IPS DF 6.9 (cell line): ENCODE measurements at places on chromosomes 1 and 21.

GRCh38 chr1:241990040-241990439 lies 8.9 kb downstream of the MAP1LC3C start:
- DNase-seq = no peak

- DNase-seq = no peak
Observed at GRCh38 chr1:175188936-175189335, 3.6 kb downstream of the KIAA0040 start.

DNA sequence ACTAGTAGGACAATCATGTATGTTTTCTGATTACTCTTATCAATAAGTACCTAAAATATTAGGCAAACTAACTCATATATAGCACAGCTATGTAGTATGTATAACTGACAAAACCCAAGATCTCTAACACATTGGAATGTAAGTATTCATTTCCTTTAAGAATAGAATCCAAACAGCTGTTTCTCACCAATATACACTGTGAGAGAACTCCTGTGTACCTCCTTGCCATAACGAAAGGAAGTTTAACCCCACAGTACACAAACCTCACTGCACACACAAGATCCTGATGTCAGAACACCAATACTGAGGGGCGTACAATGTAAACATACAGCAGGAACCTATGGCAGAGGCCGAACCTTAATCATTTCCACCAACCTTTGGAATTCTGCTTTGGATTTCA lies 113.0 kb downstream of the SMYD3 start:
- no peak for DNase-seq

DNA sequence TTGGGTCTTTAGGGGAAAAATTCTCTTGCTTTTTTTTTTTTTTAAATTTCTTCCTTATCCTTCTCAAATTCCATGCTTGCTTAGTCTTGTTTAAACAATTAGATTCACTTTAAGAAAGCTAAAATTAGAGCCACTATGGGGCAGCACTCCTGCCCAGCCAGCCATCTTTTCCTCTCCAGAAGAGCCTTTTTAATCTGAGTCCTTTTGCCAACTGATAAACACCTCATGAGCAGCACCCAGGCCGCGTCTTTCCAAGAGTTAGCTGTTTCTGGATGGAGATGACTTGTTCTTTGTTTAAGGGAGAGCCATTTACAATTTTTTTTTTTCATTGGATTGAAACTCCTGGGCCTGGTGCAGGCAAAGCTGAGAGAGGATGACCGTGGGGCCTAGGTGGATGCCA lies 53.3 kb upstream of the TSPAN2 start:
- no peak for DNase-seq

DNA sequence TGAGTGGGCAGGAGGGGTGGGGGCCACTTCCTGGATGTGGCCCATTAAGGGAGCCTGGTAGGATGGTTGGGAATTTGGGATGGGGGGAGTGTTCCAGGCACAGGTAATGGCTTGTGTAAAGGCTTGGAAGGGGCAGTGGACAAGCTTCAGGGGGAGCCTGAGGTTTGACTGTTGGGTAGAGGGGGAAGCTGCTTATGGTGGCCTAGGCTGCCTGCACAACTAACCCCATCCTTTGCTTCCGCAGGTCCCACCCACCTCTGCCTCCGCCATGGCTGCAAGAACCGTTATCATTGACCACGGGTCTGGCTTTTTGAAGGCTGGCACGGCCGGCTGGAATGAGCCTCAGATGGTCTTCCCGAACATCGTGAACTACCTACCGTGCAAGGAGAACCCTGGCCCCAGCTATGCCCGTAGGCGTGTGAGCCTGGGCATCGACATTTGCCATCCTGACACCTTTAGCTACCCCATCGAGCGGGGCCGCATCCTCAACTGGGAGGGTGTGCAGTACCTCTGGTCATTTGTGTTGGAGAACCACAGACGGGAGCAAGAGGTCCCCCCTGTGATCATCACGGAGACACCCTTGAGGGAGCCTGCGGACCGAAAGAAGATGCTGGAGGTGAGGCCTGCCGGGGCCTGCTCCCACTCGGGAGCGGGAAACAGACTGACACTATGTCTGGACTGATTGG lies 67.8 kb downstream of the ACTL8 start:
- DNase-seq = no peak

GRCh38 chr1:2050461-2050792 lies 216 bp downstream of the PRKCZ start:
- no peak for DNase-seq

DNA sequence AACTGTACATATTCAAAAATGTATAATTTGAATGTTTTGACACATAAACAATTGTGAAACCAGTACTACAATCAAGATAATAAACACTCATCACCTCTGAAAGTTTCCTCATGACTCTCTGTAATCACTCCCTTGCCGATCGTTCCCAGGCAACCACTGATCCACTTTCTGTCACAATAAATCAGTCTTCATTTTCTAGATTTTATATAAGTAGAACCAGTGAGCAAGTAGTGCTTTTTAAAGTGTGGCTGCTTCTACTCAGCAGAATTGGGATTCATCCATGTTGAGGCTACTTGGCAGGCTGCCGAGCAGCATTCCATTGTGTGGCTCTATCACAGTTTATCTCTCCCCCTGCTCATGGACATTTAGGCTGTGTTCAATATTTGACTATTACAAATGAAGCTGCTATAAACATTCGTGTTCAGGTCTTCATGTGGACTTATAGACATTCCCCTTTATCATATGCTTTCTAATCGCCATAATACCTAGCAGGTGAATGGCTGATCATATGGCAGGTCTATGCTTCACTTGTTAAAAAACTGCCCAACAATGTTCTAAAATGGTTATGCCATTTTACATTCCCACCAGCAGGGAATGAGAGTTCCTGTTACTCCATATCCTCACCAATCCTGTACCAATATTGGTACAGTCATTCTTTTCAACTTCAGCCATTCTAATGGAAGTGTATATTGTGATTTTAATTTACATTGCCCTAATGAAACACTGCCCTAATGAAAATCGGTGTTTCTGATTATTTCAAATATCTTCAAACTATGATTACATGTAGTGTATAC lies 20.5 kb downstream of the TEX38 start:
- DNase-seq = no peak

DNA sequence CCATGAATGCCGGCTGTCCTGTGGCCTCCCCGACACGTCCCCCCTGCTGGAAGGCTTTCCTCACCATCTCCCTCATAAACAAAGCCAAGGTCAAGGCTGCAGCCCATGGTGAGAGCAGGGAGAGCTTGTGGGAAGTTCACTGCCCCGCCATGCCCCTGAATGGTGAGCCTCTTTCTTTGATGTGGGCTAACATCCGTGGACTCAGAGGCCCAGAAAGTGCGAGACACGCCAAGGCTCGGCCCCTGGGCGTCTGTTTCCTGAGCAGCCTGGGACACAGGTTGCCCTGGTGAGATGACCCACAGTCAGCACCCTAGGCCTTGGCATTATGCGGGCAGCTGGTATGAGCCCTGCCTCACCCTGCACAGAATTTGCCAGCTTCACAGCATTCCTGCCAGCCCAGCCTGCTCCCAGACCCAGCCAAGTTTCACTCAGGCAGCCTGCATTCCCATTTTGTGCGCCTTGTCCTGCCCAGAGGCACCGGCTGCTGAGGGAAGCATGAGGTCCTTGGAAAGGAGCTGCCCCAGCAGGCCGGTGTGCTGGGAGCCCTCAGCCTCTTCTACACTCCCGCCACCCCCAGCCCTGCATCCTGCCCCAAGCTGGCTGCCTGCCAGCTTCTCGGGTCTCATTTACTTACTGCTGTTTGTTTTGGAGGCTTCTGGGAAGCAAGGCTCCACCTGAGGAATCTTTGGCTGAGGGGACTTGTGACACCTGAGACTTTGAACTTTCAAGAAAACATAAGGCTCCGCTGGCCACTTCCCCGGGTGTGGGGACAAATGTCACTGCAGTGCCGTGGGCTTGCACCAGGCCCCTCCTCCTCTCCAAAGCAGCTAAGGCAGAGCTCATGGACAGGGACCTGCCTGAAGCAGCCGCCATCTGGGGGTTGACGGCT lies 31.9 kb downstream of the NEK2 start:
- DNase-seq = no peak

GRCh38 chr1:1620433-1621139 lies 5.3 kb downstream of the MIB2 start:
- no peak for DNase-seq

DNA sequence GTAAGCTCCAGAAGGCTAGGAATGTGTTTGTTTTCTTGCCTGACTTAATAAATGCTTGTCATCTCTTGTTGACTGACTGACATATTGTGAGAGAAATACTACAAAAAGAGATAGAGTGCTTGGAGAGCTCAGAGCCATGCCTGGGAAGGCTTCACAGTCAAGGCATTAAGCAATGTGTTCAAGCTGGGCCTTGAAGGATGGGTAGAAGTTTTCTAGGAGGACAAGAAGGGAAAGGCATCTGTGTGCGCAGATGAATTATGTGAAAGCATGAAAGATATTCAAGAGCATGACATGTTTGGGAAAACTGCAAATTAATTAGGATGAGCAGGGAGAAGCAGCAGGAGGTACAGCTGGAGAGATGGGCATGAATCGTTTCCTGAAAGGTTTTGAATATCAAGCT lies 5.6 kb downstream of the SLAMF8 start:
- DNase-seq = no peak

DNA sequence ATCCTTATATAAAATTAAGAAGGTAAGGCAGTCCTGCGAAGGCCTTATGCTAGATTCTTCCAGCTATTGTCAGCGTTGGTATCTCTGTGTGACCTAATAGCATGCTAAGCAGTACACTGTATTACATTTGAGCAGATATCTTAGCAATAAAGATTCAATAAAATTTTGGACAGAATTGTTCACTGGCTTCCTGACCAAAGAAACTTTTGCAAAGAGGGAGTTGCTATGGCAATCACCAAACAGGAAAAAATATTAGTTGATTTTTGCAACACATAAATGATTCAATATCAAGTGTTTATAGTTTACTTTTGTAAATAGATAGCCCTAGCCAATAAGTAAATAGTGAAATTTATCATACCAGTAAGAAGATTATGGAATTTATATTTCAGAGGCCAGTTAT lies 31.0 kb upstream of the PLEKHO1 start:
- no peak for DNase-seq

DNA sequence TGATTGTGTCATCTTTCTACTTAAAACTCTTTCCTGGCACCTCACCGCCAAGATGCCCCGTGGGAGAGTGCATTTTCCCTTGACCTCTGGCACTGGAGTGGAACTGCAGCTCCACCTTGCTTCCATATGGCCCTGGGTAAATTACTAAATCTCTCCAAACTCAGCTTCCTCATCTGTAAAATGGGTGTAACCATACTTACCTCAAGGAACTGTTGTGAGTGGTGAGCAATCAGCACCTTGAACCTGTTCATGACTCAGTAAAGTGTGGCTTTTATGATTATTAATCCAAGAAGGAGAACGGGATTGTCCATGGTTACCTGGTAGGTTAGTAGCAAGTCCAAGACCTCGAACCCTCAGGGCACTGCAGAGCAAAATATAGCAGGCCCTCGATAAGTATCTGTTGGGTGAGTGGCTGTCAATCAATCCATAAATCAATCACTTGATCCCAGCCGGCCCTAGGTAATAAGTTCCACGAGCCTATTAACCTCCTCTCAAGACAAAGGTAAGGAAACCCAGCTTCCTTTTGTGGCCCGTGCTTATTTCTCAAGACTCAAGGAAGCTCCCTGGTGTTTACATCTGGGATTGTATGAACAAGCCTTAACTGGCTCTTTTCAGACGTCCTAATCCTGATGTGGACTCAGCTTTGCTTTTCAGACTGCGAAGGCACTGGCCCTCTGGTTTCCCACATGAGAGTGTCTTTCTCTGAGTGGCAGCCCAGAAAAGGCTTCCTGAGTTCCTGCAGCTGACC lies 114.0 kb upstream of the GJB5 start:
- DNase-seq = no peak

DNA sequence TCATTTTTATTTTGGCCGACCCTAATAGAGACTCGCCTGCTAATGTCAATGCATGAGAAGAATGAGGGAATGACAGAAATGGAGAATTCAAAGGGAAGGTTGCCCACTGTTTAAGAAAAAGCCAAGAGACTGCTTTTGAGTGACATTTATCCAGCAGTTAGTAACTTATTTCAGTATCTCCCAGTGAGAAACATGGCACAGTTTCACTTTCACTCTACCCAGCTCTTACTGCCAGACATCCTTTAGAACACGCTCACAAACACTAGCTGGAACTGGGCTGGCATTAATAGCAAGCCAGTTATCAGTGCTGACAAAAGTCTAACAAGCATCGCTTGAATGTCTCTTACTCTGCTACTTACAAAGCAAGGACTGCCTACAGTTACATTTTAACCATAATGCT lies 8.5 kb downstream of the GGPS1 start:
- no peak for DNase-seq

GRCh38 chr1:54300401-54300800 lies 100.4 kb downstream of the MRPL37 start:
- DNase-seq = no peak

GRCh38 chr1:164633997-164634396 lies 75.0 kb downstream of the PBX1 start:
- no peak for DNase-seq

- DNase-seq = no peak
Observed at GRCh38 chr1:24693827-24694379, 50.8 kb downstream of the SRRM1 start.

DNA sequence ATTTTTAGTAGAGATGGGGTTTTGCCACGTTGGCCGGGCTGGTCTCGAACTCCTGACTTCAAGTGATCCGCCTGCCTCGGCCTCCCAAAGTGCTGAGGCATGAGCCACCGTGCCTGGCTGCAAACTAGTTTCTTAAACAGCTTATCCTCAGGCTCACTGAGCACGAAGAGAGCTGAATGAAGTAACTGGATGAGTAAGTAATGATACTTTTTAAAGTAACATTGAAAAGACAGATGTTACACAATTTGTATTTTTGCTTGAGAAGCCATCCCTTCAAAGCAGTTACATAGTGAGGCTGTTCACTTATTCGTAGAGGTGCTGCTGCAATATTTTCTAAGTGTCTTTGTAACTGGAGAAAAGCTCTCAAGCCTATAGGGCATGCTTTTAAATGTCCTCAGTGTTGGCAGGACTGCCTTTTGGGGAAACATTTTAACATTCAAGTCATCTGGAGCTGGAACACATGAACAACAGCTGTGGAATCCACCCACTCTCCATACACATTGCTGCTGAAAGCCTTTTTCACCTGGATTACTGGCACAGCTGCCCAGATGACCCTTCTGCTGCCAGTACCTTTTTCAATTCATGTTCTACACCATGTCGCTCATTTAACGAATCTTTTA lies 2.7 kb upstream of the YBX1 start:
- no peak for DNase-seq

- DNase-seq = no peak
Observed at GRCh38 chr1:117467336-117467735, 100.1 kb downstream of the MAN1A2 start.

DNA sequence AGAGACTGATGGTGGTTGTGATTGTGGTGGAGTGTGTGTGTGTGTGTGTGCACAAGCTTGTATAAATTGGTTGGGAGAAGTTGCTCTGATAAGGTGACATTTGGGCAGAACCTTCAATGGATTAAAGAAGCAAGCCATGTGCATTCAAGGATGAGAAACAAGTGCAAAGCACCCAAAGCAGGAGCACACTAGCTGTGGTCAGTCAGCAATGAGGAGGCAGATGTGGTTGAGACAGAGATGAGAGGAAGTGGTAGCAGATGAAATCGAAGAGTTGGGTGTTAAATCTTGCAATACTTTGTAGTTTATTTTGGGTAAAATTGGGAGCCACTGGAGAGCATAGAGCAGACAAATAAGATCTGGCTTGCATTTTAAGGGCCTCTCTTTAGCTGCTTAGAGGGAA lies 4.4 kb upstream of the PGBD5 start:
- no peak for DNase-seq

- DNase-seq = no peak
Observed at GRCh38 chr21:38645282-38645681, 147.0 kb upstream of the ERG start.
